ENCODE measurements at places on chromosomes 2 and 18.

DNA sequence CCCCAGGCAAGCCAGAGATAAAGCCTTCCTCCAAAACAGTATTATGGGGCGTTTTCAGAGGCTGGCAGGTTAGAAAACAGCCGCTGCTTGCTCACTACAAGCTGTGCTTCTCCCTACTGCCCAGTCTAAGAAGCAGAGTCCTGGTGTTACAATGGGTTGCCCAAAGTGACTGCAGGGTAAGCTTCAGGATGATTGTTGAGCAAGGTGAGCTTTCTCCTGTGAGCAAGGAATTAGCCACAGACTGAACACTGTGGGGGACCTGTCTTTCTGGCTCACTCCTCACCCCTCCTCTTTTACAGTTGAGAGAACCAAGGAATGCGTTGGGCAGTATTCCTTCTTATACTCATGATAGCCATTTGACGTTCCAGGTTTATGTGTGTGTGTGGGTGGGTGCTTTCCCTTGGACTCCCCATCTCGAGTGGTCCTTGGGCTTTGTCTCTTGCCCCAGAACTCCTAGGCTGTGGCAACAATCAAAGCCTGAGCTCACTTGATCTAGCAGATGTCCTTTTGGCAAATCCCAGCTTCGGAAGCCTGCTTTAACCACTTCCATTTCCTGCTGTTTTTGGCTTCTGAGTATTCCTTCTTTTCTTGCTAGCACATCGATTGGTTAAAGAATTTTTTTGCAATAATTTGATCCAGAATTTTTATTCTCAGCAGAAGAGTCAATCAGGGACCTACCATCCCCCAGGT, 47.5 kb downstream of the KDM3A start:
- DNase-seq = no peak

DNA sequence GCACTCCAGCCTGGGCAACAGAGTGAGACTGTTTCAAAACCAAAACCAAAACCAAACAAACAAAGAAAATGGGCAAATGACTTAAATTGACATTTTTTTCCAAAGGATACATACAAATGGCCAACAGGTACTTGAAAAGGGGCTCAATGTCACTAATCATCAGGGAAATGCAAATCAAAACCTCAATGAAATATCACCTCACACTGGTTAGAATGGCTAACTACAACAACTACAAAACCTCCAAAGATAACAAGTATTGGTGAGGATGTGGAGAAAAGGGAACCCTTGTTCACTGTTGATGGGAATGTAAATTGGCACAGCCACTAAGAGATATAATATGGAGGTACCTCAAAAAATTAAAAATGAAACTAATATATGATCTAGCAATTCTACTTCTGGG, 213.2 kb upstream of the HS6ST1 start:
- no peak for DNase-seq

DNA sequence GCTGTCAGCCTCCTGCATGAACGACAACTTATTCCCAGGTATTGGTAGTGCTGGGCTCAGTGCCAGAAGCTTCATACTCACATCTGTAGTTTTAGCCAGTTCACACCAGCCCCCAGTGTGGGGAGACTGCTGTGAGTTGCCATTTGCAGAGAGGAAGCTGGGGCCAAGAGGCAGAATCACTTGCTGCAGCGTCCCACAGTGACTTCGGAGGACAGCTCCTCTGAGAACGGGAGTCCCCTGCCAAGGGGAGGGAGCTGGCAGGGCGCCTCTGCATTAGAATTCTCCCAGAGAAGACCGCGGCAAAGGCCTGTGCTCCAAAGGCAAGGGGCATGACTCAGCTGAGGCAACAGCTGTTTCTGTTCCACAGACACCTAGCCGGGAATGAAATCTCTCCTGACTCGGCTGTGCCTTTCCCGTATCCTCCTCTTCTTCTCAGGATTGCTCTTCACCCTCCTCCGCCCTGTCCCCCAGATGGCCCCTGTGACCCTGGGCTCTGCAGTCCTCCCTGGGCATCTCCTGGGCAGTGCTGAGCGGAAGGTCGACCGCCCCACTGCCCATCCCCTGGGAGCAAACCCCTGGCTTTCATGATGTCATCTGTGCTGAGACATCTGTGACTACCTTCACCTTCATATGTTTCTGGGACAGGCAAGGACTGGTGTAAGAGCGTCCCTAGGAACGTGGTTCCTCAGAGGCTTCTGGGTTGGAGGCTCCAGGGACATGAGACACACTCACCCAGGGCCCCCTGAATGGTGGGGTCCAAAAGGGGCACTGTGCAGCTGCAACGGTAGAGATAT, 18.0 kb downstream of the MAL start:
- DNase-seq = peak; percentile 82

GRCh38 chr2:42799881-42800280, 7.5 kb upstream of the HAAO start:
- DNase-seq = no peak

DNA sequence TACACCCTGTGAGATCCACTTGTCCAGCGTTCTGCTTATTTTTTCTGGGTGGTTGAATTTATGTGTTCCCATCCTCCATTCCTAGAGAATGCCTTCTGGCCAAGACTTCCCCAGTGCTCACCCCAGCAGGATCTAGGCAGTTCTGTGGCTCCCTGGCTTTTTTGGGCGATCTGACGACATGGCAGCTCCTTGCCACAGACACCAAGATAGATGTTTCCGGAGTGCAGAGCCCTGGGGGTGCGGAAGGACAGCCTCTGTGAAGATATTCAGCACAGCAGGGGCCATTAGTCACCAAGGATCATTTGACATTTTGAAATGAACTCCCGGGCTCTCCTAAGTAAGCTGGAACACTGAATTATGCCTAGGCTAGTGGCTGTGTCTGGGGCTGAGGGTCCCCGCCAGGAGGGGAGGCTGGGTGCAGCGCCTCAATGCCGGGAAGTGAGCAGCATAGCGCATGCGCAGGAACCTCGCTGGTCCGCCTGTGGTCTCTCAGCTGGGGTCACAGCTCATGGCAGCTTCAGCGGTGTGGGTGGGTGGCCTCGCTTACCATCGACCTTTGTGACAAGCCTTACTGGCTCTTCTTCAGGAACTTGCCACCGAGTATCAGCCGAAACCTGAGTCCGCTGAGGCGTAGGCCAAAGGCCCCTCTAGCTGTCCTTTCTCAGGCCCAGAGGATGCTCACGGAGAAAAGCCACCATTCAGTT, 60.3 kb downstream of the MEX3C start:
- DNase-seq = no peak

GRCh38 chr2:154195644-154196195, 324.0 kb downstream of the GALNT13 start:
- no peak for DNase-seq

DNA sequence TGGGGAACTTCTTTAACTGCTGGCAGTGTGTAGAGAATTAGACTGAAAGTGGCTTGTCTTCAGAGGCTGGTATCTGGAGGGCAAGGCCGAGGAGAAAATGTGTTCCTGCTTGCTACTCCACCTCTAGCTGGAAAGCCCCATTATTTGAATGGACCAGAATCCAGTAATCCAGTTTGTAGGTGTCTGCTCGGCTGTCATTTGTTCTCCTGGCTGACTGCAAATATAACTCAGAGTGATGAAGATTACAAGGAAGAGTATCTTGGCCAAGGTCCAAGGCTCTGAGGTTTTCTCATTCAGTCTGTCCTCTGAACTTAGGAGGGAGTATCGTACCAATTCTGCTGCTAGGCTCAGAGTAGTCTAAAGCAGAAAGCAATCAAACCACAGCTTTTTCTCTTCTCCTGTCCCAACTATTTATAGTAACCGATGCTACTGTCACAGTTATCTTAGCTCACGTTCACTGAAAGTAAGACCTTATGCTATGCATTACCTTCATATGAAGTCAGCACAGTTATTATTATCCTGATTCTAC, 228.6 kb downstream of the SETBP1 start:
- DNase-seq = no peak

GRCh38 chr2:98090951-98091350, 4.0 kb downstream of the VWA3B start:
- no peak for DNase-seq

- DNase-seq = no peak
Measured at GRCh38 chr2:234025466-234025865, 25.0 kb upstream of the SPP2 start.

GRCh38 chr18:4391859-4392258, 63.2 kb downstream of the DLGAP1 start:
- DNase-seq = no peak

DNA sequence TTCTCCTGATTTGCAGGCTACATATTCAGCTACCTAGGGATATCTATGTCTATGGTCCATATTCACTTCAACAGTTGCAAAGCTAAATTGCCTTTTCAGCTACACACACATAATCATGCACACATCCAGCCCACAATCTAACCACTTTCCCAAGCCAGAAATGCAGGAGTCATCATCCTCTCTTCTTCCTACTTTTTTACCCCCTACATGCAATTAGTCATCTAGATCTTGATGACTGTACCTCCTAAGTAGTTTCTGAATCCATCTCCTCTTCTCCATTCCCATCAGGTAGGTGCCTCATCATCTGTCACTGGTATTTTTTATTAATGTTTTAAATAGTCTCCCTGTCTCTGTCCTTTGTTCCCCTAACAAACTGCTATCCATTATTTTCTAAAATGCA, 23.7 kb upstream of the SPRED2 start:
- DNase-seq = no peak

DNA sequence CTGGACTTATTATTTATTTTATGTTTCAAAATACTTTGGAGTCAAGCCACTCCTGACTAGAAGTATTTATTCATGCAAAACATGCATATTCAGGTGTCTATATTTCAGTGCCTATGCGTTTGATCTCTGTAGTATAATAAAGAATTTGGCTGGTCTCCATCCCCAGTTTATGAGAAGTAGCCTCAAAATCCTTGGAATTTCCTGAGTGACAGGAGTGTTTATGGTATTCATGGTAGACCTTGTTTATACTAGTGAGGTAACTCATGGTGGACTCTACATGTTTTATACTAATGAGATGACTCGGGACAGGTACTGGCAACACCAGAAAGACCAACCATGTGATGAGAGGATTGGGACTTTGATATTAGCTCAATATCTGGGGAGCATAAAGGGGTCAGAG, 43.9 kb upstream of the CSRNP3 start:
- no peak for DNase-seq

DNA sequence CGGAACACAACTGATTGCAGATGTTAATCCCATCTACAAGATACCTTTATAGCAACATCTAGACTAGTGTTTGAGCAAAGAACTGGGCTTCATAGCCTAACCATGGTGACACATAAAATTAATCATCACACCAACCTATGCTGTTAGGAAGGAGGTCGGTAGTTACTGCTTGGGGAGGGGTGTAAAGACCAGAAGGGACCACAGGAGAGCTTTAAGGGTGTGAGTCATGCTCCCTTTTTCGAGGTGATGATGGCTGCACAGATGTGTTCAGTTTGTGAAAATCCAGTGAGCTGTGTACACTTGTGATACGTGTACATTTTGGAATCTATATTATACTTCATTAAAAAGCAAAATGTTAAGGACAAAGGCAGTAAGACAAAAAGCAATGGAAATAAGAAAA, 4.6 kb upstream of the SEH1L start:
- no peak for DNase-seq

- DNase-seq = peak; percentile 9
Measured at GRCh38 chr2:26488463-26489212, 10.7 kb upstream of the OTOF start.

- no peak for DNase-seq
Measured at GRCh38 chr2:109649736-109650695, 35.9 kb downstream of the SOWAHC start.

GRCh38 chr2:144099780-144100377, 420.0 kb downstream of the ZEB2 start:
- no peak for DNase-seq

- DNase-seq = no peak
Measured at GRCh38 chr2:46811379-46812310, 104.0 kb downstream of the MCFD2 start.

- DNase-seq = no peak
Measured at GRCh38 chr18:51361130-51361860, 163.8 kb upstream of the MEX3C start.

DNA sequence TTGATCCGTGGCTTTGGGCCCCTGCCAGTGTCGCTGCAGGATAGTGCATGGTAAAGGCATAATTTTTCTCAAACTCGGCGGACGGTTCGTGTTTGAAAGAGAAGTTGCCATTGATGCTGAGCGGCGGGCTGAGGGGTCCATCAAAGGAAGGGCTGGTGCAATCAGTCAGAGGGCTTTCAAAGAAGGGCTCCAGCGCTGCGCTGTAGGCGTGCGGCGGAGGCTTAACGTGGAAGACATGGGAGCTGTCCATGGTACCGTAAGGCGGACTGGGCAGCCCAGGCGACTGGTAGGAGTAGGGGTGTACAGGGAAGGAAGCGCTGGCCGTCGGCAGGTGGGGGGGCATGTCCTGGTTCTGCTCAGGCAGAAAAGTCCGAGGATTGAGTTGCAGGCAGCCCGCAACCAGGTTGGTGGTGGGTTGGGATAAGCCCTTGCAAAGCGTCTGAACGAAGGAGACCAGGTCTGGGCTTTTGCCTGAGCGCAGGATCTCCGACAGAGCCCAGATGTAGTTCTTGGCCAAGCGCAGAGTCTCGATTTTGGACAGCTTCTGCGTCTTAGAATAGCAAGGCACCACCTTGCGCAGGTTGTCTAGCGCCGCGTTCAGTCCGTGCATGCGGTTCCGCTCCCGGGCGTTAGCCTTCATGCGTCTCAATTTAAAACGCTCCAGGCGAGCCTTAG, 2.3 kb downstream of the NEUROD1 start:
- DNase-seq = no peak

- DNase-seq = no peak
Measured at GRCh38 chr2:210553373-210553772, 3.0 kb upstream of the CPS1 start.

- no peak for DNase-seq
Measured at GRCh38 chr18:321865-322467, 54.1 kb upstream of the THOC1 start.

DNA sequence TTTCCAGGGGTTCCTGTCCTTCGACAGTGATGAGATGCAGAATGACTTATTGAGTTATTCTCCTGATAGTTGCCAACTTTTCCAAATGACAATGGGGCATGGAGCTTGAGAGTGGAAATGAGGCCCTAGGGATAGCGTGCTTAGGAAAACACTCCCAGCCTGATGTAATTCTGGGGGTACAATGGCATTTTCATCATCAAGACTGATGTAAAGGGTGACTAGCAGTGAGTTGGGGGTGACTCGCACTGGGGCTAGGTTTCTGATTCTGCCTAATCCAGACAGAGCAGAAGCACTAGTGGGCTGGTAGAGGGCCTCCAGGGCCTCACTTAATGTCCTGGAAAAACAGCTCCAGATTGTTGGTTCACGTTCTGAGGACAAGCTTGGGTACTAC, 34.0 kb upstream of the IL37 start:
- no peak for DNase-seq

DNA sequence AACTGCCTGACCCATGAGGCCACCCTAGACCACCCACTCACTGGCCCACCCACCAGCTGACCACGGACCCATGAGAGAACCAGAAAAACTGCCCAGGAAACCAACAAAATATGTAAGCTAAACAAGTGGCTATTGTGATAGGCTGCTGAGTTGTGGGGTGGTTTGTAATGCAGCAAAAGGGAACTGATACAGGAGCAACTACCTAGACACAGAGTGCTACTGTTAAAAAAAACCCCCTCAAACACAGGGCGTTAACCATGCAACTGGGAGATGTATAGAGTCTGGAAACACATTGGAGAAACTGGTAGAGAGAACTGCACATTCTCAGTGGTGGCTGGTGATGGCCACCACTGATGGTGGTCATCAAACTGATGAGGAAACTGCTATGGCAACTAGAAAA, 206.3 kb upstream of the GYPC start:
- no peak for DNase-seq

GRCh38 chr2:219172231-219173154, 2.7 kb upstream of the SLC23A3 start:
- no peak for DNase-seq

Data from hippocampal formation (tissue), 2 donors.